ENCODE measurements at places on chromosomes 1 and 21. TPM values are rescaled to one million over a fixed set of nuclear protein-coding genes. Genes with fewer than 3 reads are reported as not detected.

ANKRD34A gene
- total RNA-seq: 1.6 TPM

LMX1A gene
- not detected for total RNA-seq

DAB1 gene
- total RNA-seq: 35.9 TPM

CD1B gene
- total RNA-seq: not detected

S100A8 gene
- total RNA-seq: 7.3 TPM

COL16A1 gene
- total RNA-seq: 4.1 TPM

MAP3K21 gene
- total RNA-seq: 2.9 TPM

PCBP3 gene
- total RNA-seq: 7.3 TPM

GALNT2 gene
- total RNA-seq: 62.8 TPM

PIK3R3 gene
- total RNA-seq: 33.4 TPM

NFIA gene
- total RNA-seq: 35.5 TPM

ZNF362 gene
- total RNA-seq: 13.9 TPM

ARHGEF10L gene
- total RNA-seq: 25.7 TPM

Data from frontal cortex (tissue), 4 donors.